ENCODE measurements at places on chromosomes 13 and 19.
A peak's percentile ranks its signal among the peaks of the same experiment; 100 is the strongest.

DNA sequence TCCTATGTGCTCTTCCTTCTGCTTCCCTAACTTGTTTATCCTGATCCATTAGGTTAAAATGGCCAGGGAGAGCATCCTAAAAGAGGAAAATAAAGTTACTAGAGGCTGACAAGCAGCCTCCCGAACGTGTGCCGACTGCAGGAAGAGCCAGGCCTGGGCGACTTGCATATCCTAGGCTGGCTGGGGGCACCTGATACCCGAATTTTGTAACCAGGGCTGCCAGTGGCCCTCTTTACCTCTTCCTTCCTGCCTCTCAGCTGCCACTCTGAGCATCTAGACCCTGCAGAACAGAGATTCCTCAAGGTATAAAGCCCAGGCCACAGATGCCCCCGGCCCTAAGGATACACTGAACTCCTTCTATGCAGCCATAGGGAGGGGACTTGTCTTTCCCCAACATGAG is 48.5 kb upstream of the KATNAL1 start:
- DNase-seq: no peak

- DNase-seq: no peak
Measured at GRCh38 chr19:48560095-48560530, 8.1 kb downstream of the SULT2B1 start.

DNA sequence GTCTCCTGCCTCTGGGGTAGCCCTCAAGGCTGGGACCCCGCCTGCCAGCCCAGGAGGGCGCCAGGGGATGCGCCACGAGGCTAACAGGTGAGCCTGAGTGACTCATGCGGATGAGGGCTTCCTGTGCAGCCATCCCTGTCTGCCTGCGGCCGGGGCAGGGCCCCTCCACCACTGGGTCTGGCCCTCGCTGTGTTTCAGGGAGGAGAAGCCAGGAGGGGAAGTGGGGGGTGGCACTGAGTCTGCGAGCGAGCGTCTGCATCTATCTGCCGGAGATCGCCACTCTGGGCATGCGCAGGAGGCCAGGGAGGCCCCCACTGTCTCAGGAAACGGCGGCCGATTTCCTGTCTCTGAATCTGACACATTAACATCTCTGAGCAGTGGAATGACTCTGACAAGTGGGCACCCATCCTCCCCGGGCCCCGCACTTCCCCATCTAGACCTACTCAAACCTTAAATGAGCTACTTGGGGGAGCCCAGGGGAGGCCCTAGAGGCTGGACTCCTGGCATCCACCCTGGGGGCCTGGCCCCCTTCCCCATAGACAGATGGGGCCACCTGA is 19.7 kb downstream of the RFX1 start:
- peak; percentile 67 for DNase-seq

- peak; percentile 76 for DNase-seq
Measured at GRCh38 chr13:46160471-46161066, 21.4 kb downstream of the LCP1 start.

GRCh38 chr19:39398297-39398864 is 7.2 kb downstream of the MED29 start:
- no peak for DNase-seq

- DNase-seq: no peak
Measured at GRCh38 chr13:78594456-78594975, 8.8 kb downstream of the POU4F1 start.

GRCh38 chr13:58343076-58343475 is 711.5 kb downstream of the PCDH17 start:
- DNase-seq: no peak

Measured in SJCRH30 (cell line).